ENCODE measurements at places on chromosomes 5 and 9. TPM values are rescaled to one million over a fixed set of nuclear protein-coding genes. Genes with fewer than 3 reads are reported as not detected.

DNA sequence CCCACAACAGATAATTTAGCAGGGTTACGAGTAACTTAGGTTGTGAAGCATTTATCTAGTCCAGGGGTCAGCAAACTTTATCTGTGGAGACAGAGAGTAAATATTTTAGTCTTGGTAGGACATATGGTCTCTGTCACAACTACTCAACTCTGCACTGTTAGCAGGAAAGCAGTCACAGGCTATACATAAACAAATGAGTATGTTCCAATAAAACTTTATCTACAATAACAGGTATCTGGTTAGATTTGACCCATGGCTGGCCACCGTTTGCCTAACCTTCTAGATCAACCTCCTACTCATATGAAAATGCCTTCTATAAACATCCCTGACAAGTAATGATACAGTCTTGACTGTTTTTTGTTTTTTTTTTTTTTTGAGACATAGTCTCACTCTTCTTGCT is 13.0 kb upstream of the HK3 start:
- DNase-seq = no peak
- H3K27ac ChIP-seq = no peak overlapping the region
- H3K4me1 ChIP-seq = no peaks in the 10 kb centered on the region
- no peaks in the 10 kb centered on the region for H3K36me3 ChIP-seq
- H3K27me3 ChIP-seq = no peaks in the 10 kb centered on the region

DNA sequence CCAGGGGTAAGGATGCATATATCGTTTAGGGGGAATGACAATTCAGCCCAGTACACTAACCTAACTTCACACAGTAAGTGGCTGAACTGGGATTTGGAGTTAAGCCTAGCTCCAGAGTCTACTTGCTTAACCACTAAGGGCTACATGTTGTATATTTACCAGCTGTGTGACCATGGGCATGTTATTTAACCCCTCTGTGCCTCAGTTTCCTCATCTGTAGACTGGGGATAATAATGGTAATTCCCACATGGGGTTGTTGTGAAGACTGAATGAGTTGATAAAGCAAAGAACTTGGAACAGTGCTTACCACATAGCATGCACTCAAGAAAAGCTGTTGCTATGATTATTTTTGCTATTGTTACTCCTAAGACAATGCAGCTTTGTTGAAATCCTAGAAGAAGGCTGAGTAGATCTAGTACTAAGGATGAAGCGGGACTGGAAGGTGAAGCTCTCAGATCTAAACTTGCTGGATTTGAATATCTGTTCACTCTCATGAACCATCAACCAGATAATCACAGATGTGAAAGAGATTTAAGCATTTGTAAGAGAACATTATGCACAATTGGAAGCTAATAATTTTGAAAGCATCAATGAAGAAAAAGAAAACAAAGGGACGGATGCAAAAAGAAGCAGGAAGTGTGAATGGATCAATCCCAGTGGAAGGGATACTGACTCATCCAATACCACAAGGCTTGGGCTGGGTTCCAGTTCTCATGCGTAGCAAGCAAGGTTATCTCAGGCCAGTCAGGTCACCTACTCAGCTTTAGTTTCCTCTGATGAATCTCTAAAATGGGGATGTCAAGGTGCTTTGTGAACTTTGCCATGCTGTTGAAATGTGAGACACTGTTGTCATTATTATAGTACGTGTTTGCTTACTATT is 78.5 kb upstream of the TBC1D2 start:
- DNase-seq = no peak
- H3K36me3 ChIP-seq = no peaks in the 10 kb centered on the region
- H3K4me3 ChIP-seq = no peak overlapping the region
- H3K27me3 ChIP-seq = peaks cover 32% of the 10 kb centered on the region
- no peak overlapping the region for H3K27ac ChIP-seq
- H3K4me1 ChIP-seq = no peaks in the 10 kb centered on the region

POLR3G gene
- total RNA-seq = 10.6 TPM

DBH gene
- total RNA-seq = 0.59 TPM

DNA sequence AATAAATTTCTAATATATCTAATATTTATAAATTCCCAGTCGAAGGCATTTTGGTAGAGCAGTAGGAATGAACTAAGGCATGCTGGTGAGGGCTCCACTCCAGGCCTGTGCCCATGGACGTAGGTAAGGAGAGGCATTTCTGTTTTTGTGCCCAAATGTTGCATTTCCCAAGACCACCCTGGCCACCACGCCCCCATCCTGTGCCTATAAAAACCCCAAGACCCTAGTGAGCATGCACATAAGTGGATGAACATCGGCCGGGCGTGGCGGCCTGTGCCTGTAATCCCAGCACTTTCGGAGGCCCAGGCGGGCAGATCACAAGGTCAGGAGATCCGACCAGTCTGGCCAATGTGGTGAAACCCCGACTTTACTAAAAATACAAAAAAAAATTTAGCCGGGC is 10.1 kb upstream of the MTMR12 start:
- no peak overlapping the region for H3K27ac ChIP-seq
- no peaks in the 10 kb centered on the region for H3K36me3 ChIP-seq
- H3K27me3 ChIP-seq = no peaks in the 10 kb centered on the region
- DNase-seq = no peak

DNA sequence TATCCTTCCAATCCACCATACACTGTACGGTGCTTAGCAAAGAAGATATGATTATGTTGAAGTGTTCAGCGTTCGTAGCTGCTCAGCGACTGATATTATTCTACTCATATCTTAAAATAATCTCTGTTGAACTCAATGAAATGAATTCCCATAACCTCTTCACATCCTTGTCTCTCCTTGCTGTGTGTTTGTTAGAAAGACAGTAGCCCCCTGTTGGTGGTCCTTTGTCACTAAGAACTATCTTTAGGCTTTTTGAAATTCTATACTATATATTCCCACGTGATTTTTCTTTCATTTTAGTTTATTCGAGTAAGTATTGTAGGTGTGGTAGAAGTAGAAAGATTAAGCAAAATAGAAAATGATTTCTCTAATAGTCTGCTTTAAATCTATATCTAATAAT is 762.8 kb upstream of the WWC1 start:
- no peaks in the 10 kb centered on the region for H3K36me3 ChIP-seq
- peaks cover 6% of the 10 kb centered on the region for H3K4me1 ChIP-seq
- H3K4me3 ChIP-seq = no peak overlapping the region
- no peak overlapping the region for H3K27ac ChIP-seq
- H3K27me3 ChIP-seq = no peaks in the 10 kb centered on the region

PCDHGB3 gene
- total RNA-seq = 0.71 TPM

- H3K4me3 ChIP-seq = peak overlapping the region; percentile 93
- peaks cover 36% of the 10 kb centered on the region for H3K4me1 ChIP-seq
- peak; percentile 34 for DNase-seq
- H3K27ac ChIP-seq = no peak overlapping the region
- peaks cover 3% of the 10 kb centered on the region for H3K27me3 ChIP-seq
- H3K36me3 ChIP-seq = no peaks in the 10 kb centered on the region
These were observed 782 bp downstream of the BICD2 start for GRCh38 chr9:92763721-92764380.

DNA sequence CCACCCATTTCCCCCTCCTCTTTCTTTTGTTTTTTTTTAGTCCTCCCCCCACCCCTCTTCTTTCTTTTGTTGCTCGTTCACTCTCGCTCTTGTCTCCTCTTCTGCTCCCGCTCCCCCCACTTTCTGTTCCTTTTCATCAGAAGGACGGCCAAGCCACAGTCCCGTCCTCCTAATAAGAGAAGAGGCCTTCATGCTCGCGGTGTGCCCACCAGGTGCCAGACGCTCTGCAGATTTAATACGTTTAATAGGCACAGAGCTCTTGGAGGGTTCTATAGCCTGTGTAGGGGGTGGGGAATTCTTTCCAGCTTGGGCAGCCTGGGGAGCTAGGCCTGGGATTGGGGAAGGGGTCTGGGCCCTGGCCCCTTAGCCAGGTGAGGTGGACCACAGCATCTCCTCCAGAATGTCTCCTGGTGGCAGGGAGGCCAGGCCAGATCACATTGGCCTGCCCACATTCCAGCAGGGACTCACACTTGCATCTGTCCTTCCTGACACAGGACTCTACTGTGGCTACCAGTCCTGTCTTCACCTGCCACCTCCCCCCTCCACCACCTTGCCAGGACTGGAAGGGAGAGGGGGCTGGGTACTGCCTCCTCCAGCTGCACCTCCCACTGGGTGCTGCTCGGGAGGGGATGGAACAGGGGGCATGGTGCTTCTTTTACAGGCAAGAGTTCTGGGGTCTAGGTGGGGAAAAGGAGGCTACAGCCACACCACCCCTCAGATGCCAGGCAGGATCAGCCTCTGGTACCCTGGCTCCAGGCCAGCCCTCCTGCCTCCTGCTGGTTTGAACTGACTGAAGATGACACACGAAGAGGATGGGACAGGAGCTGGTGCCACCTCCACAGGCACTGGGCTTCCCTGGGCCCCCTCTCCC is 6.1 kb upstream of the BARX1 start:
- no peak overlapping the region for H3K27ac ChIP-seq
- no peak for DNase-seq
- H3K4me1 ChIP-seq = peaks cover 10% of the 10 kb centered on the region
- H3K36me3 ChIP-seq = no peaks in the 10 kb centered on the region
- H3K27me3 ChIP-seq = peaks cover 82% of the 10 kb centered on the region
- H3K4me3 ChIP-seq = no peak overlapping the region

DNA sequence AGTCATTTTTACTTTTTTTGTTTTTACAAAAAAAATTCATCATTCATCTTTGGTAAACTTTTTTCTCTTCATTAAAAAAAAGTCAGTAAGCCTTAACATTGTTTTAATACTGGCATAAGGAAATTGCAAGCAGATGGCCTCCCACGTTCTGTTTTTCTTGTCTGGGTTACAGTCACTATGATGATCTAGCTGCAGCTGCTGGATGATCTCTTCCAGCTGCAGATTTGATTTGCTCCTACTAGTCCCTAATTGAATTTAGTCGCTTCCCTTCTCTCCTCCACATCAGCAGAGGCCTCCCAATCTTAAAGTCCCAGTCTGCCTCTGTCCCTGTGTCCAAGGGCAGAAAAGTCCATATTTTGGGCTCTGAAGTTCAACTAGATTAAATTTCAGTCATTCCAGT is 106.8 kb upstream of the PTGER4 start:
- no peak for DNase-seq
- no peaks in the 10 kb centered on the region for H3K27me3 ChIP-seq
- no peak overlapping the region for H3K27ac ChIP-seq
- H3K4me1 ChIP-seq = peaks cover 21% of the 10 kb centered on the region
- peaks cover 2% of the 10 kb centered on the region for H3K36me3 ChIP-seq
- H3K4me3 ChIP-seq = no peak overlapping the region

DNA sequence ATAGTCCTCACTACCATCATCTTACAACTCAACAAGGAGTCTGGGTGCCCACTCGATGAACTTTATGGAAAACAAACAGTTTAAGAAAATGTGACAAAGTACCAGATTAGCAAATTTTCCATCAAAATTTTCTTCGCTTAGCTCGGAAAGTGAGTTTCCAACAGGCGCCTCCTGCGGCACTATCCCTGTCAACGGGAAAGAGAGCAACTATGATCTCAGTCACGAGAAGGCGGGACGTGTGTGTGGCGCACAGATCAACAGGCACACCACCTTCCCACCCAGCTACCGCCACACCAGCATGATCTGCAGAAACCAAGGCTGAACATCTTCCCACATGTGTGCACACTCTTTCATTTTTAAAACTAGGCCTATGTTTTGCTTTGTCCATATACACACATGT is 13.7 kb upstream of the INPP5E start:
- no peak for DNase-seq
- no peak overlapping the region for H3K4me3 ChIP-seq
- H3K4me1 ChIP-seq = no peaks in the 10 kb centered on the region
- H3K36me3 ChIP-seq = peaks cover 9% of the 10 kb centered on the region
- no peaks in the 10 kb centered on the region for H3K27me3 ChIP-seq
- no peak overlapping the region for H3K27ac ChIP-seq

GRCh38 chr9:120477534-120478001 is 102.4 kb downstream of the CDK5RAP2 start:
- H3K27ac ChIP-seq = peak overlapping the region; percentile 22
- peaks cover 11% of the 10 kb centered on the region for H3K4me1 ChIP-seq
- H3K36me3 ChIP-seq = peaks cover 11% of the 10 kb centered on the region
- peak; percentile 53 for DNase-seq
- no peak overlapping the region for H3K4me3 ChIP-seq

DNA sequence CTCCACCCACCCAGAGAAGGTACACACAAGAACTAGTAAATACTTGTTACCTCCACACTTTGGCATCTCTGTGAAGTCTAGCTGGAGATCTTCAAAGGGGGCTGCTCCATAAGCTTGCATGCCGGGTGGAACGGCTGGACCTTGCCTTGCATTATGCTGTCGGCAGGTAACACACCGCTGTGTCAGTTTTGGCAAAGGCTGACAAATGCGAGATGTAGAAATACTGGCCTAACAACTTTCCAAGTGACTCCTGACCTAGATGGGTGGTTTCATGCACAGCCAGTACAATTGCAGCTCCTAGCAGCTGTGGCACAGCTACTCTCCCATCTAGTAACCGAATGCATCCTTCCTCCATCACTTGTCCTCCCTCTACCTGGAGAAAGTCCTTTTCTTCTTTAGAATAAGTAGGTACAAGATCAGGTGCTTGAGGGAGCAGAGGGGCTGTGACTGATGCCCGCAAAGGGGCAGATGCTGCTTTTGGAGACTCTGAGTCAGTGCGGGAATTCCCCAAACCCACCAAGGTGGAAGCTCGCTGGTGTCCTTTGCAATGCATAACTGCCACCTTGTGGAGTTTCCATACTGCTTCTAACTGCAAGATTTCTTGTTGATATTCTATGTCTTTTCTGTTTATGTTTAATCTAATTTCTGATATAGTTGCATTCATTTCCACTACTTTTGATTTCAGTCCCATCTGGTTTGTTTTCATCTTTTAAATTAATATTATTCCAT is 78.4 kb downstream of the TMEM161B start:
- no peaks in the 10 kb centered on the region for H3K4me1 ChIP-seq
- DNase-seq = no peak
- no peaks in the 10 kb centered on the region for H3K27me3 ChIP-seq
- H3K27ac ChIP-seq = no peak overlapping the region

- DNase-seq = no peak
- no peaks in the 10 kb centered on the region for H3K36me3 ChIP-seq
- H3K27ac ChIP-seq = no peak overlapping the region
- peaks cover 2% of the 10 kb centered on the region for H3K27me3 ChIP-seq
- H3K4me1 ChIP-seq = no peaks in the 10 kb centered on the region
These were observed 62.1 kb upstream of the FANCC start for GRCh38 chr9:95379630-95380029.

- peaks cover 7% of the 10 kb centered on the region for H3K4me1 ChIP-seq
- H3K4me3 ChIP-seq = no peak overlapping the region
- H3K27me3 ChIP-seq = no peaks in the 10 kb centered on the region
- H3K27ac ChIP-seq = peak overlapping the region; percentile 21
These were observed 64.3 kb downstream of the GLDC start for GRCh38 chr9:6581253-6581652.

DNA sequence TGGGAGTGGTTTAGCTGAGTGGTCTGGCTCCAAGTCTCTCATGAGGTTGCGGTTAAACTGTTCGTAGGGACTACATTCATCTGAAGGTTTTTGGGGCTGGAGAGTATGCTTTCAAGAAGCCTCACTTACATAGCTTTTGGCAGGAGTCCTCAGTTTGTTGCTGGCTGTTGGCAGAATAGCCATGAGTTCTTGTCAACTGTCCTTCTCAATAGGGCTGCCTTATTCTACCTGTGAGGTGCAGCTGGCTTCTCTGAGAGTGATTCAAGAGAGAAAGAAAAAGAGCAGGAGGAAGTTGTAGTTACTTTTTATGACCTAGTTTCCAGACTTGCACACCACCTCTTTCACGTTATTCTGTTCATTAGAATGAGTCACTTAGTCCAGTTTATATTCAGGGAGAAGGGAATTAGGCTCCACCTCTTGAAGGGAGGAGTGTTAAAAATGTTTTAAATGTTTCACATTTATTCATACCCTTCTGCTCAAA is 33.2 kb downstream of the YTHDC2 start:
- no peak overlapping the region for H3K27ac ChIP-seq
- H3K27me3 ChIP-seq = no peaks in the 10 kb centered on the region
- peaks cover 22% of the 10 kb centered on the region for H3K36me3 ChIP-seq
- no peak overlapping the region for H3K4me3 ChIP-seq
- H3K4me1 ChIP-seq = no peaks in the 10 kb centered on the region

- no peak overlapping the region for H3K4me3 ChIP-seq
- no peaks in the 10 kb centered on the region for H3K36me3 ChIP-seq
- H3K27ac ChIP-seq = no peak overlapping the region
- no peaks in the 10 kb centered on the region for H3K27me3 ChIP-seq
These were observed 71.5 kb downstream of the NIPBL start for GRCh38 chr5:36948041-36948440.
